Endodermal cell (in vitro differentiated cells): ENCODE measurements at places on chromosomes 5 and 9.

- no peak for DNase-seq
Measured at GRCh38 chr5:87195616-87196015, 72.1 kb upstream of the RASA1 start.

DNA sequence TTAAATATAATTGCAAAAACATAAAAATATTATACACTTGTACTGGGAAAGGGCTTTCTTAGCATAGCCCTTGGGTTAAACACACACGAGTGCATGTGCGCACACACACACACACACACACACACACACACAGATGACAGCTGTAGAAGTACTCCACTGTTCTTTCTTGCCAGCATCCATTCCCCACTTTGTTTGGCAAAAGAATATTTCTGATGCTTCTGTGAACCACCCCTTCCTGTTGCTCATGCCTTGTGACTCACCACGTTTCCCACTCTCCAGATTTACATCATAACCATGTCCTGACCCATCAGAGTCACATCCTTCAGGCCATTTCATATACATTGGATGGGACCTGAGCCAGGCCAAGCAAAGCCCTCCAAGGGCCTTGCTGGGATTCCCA is 280.1 kb downstream of the DNAH5 start:
- no peak for DNase-seq

- DNase-seq, result no peak
Measured at GRCh38 chr5:73135021-73135420, 14.6 kb downstream of the TMEM171 start.

- DNase-seq, result peak; percentile 65
Measured at GRCh38 chr5:117973785-117974184, 1014.6 kb downstream of the DTWD2 start.

DNA sequence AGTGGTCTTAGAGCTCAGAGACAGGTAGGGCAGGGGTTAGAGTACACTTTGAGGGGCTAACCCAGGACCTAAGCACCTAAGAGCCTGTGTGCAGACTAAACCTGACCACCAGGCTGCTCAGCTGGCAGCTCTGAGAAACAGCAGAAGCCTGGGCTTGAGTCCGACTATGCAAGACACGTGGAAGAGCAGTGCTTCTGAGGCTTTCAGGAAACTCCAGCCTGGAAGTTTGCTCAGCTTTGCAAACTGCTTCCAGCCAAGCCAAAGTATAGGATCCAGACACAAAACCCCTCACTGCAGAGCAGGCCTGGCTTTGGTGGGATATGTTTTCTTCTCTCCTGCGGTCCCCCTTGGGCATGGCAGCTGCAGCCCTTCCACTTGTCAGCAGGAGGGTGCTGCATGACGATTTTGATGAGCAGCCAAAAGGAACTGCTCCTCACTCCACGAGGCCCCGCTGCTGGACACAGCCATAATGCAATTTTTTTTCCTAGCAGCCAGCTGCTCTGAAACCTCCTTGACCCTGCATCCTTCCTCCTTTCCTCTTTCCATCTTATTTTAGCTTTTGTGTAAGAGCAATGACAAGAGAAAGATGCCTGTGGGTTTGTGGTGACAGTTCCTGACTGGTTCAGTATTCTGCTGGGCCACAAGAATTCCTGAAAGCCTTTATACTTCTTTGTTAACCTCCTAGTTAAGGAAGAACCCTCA is 123.1 kb downstream of the LIFR start:
- no peak for DNase-seq

GRCh38 chr9:19028835-19029451 is 4.1 kb downstream of the SAXO1 start:
- DNase-seq, result peak; percentile 79

- DNase-seq, result no peak
Measured at GRCh38 chr5:72223371-72223770, 96.7 kb downstream of the MRPS27 start.

GRCh38 chr9:38689678-38690077 is 30.3 kb downstream of the FAM240B start:
- peak; percentile 89 for DNase-seq

- no peak for DNase-seq
Measured at GRCh38 chr5:13985731-13986418, 41.4 kb upstream of the DNAH5 start.

GRCh38 chr5:116370149-116370548 is 204.5 kb downstream of the SEMA6A start:
- no peak for DNase-seq

DNA sequence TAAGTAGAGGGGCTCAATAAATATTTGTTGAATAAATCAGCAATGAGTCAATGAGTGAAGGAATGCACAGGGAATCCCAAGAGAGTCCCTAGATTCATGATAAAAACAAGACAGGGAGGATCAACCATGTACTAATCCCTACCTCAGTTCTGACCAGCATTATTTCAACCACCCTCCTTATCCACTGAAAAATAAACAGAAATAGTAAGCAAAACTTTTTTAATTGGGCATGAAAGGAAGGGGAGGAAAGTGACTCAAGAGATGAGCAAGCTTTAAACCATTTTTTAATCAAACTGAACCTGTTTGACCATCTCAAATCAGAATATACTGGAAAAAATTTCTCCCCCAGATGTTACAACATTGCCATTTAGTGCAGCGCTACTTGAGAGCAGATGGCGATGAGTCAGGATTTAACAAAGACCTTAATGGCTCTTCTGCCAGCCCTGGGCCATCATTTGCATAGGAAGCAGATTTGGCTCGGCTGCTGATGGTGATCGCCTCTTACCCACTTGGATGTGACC is 194.8 kb upstream of the SLC30A5 start:
- peak; percentile 62 for DNase-seq

DNA sequence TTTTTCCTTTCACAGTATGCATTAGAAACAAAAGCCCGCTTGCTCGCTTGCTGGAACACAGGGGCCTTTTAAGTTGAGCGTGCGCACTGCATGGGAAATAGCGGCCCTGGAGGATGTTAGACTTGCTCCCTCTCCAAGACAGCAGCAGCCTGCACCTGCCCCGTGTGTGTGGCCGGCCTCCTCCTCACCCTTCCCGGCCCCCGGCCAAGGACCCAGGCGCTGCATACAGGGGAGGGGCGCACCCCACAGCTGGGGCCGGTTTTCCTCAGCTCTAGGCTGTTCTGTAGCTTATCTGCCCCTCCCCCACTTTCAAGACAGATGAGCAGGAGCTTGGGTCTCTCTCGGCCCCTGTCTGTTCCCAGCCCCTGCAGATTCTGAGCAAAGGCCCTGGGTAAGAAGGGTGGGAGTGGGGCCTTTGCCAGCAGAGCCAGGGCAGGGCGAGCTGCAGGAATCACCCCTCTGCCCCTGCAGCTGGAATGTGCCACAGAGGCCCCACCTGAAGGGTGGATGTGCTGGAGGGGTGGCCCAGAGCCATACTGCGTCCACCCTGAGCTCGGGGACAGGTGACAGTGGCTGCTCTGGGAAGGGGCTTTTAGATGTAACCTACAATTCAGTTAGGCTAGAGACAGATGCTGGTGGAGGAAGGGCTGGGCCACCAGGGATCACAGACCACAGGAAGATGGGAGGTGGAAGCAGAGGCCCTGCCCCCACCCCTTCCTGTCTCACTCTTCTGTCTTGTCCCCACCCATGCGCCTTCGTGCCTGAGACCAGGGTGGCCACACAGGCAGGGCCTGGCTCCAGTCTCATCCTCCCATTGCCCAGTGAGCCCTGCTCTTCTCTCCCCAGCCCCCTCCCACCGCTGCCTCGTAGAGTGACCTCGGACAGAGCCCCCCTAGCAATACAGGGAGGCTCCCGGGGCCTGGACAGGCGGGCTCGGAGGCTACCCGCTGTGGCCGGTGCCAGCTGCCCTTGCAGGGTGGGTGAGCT is 132.4 kb downstream of the DAB2IP start:
- DNase-seq, result peak; percentile 65

DNA sequence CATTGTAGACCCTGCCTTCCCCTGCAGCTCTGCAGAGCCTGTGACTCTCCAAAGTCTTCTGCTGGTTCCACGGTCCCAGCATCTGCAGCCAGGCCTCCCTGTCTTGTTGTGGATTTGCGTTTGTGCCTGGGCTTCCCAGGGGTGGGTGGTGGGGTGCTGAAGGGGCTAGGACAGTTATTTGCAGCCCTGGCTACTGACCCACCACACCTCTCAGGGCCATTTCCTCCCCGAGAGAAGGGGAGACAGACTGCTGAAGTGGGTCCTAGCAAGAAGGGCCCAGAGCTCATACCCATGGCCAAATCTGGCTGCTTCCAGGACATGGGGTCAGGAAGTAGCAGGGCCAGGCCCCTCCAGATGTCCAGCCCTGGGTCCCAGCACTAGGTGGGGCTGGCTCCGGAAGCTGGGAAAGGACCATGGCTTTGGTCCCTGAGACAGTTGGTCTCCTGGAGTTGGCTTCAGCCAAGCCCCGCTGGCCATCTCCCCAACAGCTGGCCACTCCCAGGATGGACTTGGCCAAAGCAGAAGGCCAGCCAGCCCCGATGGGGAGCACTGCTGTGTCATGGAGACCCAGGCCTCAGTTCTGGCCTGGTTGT is 26.3 kb downstream of the GSN start:
- DNase-seq, result no peak

- peak; percentile 82 for DNase-seq
Measured at GRCh38 chr9:122346478-122347347, 24.1 kb upstream of the PTGS1 start.

DNA sequence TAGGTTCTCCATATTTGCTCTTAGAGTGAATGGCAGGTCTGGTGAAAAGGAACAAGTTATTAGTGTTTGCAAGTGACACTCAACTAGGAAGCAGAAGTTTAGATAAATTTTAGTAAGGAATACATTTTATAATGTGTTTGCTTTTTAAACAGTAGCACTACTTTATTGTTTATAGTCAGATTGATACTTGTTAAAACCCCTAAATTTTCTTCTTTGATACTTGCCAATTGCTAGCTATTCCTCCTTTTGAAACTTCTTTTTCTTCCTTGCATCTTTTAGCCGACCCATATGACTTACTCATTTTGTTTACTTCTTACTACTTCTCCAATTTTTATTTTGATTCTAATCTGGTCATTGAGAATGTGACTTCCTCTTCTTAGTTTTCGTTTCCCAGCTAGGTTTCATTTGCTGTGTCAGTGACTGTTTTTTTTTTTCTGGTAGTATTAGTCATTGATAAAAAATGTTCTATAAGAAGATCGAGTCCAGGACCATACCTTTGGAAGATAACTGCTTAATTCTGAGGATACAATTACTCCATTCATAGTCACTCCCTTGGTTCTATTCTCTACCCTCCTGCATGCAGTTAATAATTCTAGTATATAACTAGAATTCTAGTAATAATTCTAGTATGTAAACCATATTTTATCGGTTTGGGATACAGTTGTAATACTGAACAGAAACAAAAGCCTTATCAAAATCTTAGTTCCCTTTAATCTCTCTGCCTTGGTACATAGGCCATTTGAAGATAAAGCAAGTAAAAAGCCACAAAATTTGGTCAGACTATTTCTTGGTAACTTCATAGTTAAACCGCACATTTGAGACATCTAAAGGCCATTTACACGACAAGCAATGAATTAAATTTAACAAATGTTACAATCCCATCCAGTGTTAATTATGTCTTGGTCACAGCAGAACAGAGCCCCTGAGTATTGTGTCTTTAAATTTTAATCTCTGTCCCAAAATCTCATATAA is 2.8 kb upstream of the RICTOR start:
- DNase-seq, result no peak

DNA sequence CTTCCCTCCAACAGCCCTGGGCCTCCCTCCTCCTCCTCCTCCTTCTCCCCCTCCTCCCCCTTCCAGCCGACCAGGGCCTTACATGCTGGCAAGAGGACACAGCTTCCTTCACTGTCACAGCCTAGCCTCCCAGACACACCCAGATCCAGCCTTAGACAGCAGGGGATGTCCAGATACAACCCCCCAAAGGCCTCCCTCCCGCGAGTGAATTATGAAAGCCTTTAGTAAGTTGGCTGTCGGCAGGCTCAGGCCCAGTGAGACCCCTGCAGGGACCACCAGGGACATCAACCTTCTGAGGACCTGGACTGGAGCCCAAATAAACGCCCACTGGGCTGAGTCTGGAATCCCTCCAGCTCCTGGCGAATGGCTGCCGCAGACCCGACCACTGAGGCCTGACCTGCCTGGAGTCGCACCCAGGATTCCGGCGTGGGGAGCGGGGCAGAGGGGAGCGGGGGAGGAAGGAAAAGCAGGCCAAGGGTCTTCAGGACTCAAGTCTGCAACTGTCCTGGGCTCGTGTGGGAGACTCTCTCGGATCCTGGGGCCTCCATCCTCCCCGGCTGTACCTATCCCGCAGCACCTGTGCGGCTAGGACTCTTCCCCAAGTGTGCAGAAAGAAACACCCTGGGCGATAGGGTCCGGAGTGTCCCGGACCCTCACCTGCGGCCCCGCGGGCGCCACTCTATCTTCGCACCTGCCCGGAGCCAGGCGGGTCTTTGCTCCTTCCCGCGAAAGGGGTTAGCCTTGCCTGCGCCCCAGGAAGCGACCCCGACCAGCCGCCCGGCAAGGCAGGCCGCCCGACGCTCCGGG is 705 bp downstream of the SEPTIN8 start:
- peak; percentile 71 for DNase-seq

GRCh38 chr9:17520268-17521064 is 58.4 kb upstream of the SH3GL2 start:
- peak; percentile 58 for DNase-seq

- peak; percentile 75 for DNase-seq
Measured at GRCh38 chr5:53481887-53482716, 1.7 kb downstream of the FST start.

DNA sequence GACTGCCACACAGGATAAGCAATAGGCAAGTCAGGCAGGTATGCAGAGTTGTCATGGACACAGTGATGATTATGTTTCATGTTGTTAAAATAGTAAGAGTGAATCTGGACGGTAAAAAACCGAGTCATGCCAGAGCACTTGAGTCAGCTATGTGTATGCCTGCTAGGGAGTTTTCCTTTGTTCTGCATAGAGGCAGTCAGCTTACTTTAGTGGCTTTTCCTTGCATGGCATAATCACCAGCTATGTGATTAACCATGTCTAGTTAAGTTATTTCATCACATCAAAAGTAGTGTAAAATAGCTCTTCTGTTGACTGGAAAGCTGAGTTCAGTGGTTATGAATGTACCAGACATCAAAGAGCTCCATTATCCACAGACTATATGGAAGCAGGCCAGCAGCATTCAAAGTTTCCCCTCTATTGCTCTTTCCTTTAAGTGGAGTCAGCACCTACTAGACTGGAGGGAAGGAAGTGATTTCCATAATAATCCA is 989.8 kb downstream of the TLE1 start:
- DNase-seq, result no peak

DNA sequence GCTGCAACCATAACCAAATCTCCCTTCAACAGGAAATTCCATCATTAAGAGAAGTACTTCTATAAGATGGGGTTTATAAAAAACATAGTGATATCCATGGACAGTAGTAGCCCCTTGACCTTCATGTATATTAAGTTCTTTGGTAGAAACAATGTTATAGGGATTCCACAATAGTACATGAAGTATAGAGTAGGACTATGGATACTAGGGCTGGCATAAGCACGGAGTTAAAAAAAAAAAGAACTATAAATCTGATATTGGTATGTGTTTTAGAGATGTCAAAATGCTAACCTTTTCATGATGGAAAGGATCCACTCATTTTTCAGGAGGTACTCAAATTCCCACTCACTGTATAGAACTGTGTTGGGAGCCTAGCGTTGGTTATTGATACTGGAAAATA is 337.6 kb downstream of the FGF10 start:
- no peak for DNase-seq
